ENCODE measurements at places on chromosomes 4 and X. TPM values are rescaled to one million over a fixed set of nuclear protein-coding genes. Genes with fewer than 3 reads are reported as not detected.

DTHD1 gene
- total RNA-seq = not detected

DNA sequence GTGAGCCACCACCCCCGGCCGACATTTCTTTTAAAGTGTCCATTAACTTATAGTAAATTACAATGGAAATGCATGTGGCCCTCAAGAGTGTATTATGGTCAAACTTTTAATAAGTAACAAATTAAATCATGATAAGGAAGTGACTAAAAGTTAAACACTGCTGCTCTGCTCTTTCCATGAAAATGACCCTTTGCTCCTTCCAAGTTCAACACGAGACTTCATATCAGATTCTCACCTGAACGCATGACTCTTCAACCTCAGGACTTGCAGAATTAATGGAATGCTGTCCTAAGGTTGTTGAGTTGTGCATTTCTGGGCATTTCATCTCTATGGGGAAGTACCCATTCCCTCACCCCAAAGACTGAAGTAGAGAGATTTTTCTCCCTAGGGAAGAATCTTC, 27.1 kb downstream of the AWAT2 start:
- DNase-seq = no peak

DNA sequence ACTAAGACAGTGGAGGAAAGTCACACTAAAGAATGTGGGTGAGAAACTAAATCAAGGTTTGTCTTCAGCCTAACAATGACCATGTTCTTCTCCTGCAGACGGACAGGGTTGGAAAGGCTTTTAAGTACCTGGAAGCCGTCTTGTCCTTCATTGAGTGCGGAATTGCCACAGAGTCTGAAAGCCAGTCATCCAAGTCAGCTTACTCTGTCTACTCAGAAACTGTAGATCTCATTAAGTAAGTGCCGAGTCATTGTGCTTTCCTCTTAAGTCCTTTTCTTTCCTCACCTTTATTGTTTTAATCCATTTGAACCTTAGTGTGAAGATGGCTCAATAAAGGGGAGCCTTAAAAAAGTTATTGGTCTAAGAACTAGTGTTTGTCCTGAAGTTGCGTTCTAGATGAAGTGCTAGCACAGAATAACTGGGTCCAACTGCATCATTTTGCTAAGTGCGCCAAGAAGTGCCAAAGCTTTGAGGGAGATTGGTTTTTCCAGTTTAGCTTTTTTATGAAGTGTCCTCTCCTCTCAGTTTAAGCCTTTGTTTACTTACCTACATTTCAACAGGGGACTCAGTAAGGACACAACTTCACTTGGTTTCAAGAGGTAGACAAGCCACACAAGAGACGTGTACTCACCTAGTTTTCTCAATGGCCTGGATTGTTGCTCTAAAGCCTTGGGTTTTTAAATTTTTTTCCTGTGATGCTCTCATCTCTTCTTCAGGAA, 89.3 kb downstream of the KLHL8 start:
- no peak for DNase-seq

DNA sequence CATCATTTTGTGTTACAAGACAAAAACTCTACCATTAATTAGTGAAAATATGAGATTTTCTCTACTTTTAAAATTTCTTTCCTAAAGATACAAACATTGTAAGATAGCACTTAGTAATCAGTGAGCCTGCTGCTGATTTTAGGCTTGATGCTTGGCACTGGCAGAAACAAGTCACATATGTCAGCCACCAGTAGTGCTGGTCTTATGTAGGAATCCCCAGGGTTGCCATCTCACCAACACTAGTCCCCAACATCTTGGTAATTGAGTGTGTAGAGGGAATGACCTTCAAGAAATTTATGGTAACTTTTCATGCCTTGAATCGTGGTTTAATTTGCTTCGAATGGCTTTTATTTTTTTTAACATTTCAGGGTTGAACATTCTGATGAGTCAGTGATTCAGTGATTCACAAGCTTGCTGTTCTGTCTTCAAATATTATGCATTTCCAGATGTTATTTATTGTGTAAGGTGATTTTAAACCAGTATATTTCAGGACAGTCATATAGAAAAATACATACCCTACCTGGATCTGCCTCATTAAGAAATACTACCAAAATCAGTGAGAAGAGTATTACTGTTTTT, 11.9 kb downstream of the EXOC1 start:
- DNase-seq = no peak

DNA sequence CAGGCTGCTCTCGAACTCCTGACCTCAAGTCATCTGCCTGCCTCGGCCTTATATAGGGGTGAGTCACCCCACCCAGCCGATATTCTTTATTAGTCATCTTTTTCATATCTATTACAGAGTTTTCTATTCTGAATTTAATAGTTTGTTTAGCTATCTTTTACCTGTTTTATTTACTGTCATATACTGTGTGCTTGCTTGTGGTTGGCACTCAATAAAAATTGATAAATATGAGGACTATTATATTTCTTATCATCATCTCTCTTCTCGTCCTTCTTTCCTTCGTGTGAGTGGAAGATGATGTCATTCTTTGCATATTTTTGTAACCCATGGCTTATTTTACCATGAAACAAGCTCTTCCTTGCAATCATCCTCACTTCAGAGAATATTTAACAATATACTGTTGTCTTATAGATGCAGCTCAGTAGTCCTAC, 265.5 kb downstream of the ARHGAP24 start:
- no peak for DNase-seq

CTAG2 gene
- not detected for total RNA-seq

MAGED2 gene
- total RNA-seq = 339 TPM

DNA sequence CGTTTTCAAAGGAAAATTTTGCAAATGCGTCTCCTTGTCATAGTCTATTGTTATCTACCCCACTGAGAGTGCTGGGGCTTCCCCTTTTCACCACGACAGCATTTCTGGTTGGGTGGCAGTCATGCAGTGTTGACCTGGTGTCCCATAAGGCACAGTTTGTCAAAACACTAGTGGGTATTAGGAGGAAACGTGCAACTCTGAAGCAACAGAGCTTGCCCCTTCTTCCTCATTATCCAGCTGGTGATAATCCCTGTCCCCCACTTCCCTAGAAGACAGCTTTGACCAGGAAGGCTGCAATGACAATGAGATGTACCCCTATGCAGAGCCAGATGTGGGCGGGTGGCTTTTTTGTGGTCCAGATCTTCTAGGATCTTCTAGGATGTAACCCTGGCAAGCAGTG, 1.8 kb downstream of the TBC1D1 start:
- no peak for DNase-seq

EDNRA gene
- total RNA-seq = 98.1 TPM

DNA sequence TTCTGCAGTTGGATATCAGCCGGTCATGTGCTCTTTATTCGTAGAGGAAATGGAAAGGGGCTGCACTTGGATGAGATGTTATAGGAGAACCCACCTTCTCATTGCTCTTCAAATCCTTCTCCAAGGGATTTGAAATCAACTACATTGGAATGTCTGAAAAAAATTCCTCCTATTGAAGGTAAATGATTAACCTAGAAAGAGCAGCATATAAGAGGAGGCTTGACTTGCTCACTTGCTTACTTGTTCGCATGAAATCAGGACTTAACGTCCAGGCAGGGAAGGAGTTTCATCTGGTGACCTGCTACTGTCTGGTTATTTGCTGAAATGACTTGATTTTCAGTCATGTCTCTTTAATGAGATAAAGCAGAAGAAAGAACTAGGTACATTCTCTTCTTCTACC, 338.4 kb upstream of the NOCT start:
- no peak for DNase-seq

DNA sequence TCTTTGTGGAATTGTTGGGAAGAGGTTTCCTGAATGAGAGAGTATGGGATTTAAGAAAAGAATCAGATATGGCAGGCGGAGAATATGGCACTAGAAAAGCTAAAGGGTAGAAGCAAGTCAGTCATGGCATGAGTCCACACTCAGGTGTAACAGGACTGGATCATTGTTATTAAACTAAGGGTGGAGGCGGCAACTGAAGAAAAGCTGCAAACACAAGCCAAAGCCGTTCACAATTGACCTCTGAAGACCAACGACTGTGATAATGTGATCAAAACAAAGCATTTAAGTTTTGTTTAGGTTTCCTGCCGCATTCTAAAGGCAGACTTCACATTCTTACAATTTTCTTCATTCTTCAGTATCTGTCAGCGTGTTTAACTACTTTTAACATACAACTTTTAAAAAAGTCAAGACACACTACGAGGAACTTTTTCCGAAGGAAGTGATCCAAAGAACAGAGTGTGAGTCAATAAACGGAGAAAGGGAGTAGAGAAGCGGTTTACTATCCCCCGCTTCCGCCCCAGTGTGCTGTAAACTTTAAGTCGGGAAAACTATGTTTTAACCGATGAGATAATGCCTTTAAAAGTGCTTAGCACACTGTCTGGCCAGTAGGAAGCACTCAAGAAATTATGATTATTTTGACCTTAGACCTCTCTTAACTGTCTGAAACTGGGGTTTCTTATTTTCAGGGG, 909 bp upstream of the SLAIN2 start:
- DNase-seq = peak; percentile 76

GRCh38 chr4:100261346-100261745, 71.1 kb upstream of the DDIT4L start:
- DNase-seq = no peak

DNA sequence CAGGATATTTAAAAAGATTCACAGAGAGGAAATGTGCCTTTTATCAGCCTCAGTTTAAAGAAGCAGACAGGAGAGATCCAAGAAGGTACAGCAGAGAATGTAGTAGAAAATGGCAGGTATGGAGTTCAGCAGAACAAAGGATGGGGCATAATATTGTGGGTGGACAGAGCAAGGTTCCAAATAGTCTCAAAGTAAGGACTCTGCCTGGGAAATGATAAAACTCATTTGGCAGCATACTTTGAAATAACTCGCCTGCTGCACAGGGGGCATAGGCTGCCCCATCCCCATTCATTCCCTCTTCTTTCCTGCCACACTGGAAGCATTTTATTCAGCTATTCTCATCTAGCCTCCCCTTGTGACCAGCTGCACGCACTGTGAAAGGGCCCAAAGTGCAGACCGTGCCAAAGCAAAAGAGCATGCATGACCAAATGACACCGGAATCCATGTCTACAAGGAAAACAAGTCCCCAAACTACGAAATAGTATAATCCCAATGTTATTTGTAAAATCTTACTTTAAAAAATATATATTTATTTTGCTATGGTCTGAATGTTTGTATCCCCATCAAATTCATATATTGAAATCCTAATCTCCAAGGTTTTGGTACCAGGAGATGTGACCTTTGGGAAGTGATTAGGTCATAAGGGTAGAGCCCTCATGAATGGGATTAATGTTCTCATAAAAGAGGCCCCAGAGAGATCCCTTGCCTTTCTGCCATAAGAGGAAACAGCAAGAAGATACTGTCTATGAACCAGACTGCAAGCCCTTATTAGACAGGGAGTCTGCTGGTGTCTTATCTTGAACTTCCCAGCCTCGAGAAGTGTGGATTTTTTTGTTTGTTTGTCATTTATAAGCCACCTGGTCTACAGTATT, 77.4 kb upstream of the PRSS48 start:
- DNase-seq = no peak

GLOD5 gene
- not detected for total RNA-seq

GYPE gene
- total RNA-seq = 2.3 TPM

TMEM156 gene
- 0.74 TPM for total RNA-seq

HS3ST1 gene
- total RNA-seq = 3.0 TPM

GLRA2 gene
- 1.6 TPM for total RNA-seq

- DNase-seq = no peak
Measured at GRCh38 chr4:78627046-78627965, 75.7 kb downstream of the ANXA3 start.

GPR119 gene
- total RNA-seq = not detected

- DNase-seq = peak; percentile 93
Measured at GRCh38 chr4:18021720-18022571, at the start of gene LCORL. Gene LCORL, minus strand, starts transcription at chr4:18021755. Its CDS starts 4 bp downstream, at chr4:18021751.

PTCHD1 gene
- 6.0 TPM for total RNA-seq

DNA sequence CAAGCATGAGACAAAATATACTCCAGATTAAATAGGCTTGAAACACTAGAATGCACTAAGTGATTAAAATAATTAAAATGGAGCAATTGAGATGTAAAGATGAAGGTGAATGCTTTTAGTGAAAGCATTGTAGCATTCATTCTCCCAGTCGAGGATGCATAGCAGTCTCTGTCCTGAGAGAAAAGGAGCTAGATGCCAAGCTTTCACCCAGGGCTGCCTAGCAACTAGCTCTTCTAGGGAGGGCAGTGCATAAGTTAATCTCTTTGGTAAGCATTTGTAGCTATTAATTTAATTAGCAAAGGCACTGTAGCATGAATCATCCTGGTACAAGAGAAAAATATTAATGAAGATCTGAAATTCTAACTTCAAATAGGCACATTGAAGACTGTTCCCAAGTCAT, 1014.8 kb downstream of the C4orf33 start:
- DNase-seq = no peak

- peak; percentile 84 for DNase-seq
Measured at GRCh38 chr4:99300934-99301333, 10.1 kb upstream of the ADH1A start.

DNA sequence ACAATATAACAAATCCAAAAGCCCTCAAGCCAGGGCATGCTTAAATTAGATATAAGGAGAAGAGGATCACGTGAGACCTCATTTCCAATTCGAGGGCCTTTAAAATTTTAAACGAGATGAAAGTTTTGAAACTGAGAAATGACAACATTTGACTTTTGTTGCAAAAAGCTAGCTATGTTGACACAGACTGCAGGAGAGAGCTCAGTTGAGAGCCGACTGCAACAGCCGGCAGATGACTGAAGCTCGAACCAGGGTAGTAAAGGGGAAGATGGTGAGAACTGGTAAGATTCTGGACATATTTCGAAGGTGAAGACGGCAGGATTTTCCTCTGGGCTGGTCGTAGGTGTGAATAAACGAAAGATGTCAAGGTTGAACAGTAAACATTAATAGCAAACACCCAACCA, 773 bp downstream of the PRMT9 start:
- peak; percentile 13 for DNase-seq

DNA sequence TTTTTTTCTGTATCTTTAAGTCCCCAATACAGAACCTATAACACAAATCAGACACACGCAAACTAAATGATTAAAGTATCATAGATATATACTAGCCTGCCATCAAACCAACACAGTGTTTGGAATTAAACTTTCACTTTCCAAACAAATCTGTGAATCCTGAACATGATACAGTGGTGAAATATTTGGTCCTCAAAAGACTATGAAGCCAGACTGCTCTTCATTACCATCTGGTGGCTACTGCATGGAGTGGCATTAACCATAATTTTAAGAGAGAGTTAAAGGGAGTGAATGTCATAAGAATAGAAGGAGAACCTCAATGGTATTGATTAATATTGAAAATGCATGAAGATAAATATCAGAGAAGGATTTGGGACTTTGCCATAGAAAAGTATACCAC, 9.2 kb upstream of the GABRA4 start:
- no peak for DNase-seq

DNA sequence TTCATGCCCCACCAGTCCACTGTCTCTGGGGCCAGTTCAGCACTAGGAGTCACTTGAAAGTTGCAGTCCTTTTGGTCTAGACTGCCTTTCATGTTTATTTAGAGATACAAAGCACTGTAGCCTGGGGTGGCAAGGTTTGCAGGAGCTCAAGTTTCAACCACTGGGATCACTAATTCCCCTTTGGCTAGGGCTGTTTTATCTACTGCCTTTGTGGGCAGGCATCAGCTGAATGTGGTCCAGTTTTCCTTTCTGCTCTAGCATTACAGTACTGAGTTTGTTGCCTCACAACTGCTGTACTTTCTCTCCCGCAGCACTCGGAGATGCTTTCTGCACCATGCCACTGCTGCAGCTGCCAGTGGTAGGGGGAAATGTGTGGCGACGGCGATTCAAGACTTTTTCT, 222.3 kb upstream of the HDX start:
- no peak for DNase-seq

HERC3 gene
- 30.8 TPM for total RNA-seq
